ENCODE measurements at places on chromosomes 7 and 10.
A peak's percentile ranks its signal among the peaks of the same experiment; 100 is the strongest.

DNA sequence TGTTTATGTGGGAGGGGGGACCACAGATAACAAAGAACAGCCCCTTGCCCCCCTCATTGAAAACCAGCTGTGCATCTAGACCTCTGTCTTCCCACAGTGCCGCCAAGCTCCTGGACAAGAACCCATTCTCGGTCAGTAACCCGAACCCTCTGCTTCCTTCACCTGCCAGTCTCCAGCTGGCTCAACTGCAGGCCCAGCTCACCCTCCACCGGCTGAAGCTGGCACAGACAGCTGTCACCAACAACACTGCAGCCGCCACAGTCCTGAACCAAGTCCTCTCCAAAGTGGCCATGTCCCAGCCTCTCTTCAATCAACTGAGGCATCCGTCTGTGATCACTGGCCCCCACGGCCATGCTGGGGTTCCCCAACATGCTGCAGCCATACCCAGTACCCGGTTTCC, 91.0 kb upstream of the PDCD4 start:
- DNase-seq, result no peak

- DNase-seq, result peak; percentile 20
These were observed 102.9 kb upstream of the AHR start for GRCh38 chr7:17195576-17195975.

- peak; percentile 10 for DNase-seq
These were observed 1.5 kb upstream of the SEMA3A start for GRCh38 chr7:84196084-84196503.

DNA sequence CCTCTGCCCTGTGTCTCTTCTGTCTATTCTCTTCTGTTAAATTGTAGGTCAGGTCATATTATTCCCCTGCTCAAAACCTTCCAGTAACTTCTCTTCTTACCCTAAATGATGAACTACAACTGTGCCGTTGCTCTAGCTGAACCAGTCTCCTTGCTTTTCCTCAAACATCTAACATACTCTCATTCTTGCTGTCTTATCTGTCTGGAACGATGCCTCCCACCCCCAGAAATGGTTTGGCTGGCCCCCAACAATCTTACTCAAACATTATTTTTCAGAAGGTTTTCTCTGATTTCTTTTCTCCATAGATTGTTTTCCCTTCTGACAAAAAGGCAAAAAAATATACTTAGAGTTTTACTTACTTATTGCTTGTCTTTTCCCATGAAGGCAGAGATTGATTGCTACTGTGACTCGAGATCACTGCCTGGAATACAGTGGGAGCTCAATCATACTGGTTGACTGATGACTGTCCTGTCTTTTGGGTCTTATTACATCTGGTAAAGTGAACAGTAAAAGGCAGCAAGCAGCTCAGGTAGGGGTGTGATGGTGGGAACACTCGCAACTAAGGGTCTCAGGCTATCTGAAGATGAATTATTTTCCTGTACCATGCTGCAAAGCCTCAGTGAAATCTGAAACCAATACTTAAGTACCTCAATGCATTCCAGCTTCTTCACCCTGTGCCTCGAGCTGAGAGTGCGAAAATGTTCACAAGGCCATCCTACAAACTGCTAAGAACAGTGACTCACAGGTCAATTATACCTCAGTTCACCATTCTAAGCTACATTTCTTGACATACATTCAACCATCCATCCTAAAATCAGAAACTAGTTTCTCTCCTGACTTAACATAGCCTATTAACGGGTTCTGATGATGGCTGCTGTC, 67.6 kb downstream of the DNMBP start:
- no peak for DNase-seq

DNA sequence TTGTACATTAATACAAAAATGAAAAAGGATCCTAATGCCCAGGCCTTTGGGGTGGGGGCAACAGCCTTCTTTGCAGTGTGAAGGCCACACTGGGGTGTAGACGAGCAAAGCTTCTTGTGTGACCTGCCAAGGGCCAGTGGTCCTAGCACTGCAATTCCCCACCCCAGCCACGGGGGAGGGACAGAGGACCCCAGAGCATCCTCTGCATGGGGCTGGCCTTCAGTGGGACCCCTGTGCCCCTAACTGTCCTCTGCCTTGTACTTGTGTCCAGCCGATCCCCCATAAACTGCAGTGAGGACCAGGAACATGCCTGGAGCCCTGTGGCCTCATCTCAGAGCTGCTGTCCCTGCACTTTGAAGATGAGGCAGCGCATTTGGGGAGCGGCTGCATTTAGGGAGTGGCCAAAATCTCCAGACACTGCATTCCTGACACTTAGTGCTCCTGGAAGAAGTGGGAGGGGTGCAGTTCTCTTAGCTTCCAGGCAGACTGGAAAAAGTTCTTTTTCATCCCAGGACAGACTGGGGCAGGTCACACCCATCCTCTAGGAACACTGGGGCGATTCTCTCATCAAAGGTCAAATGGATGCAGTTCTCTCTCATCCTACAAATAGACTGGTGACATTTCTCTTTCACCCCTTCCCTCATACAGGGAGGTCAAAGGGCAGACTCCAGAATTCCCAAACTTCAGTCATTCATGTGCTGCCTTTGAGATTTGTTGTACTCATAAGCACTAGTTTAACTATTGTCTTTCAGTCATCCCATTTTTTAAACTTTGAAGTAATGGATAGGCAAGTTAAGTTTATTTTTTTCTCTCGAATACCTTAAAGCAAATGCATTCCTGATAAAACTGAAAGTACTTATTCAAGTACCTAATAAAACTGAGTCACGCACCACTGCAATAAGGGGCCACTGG, 922 bp upstream of the MYO1G start:
- peak; percentile 43 for DNase-seq

DNA sequence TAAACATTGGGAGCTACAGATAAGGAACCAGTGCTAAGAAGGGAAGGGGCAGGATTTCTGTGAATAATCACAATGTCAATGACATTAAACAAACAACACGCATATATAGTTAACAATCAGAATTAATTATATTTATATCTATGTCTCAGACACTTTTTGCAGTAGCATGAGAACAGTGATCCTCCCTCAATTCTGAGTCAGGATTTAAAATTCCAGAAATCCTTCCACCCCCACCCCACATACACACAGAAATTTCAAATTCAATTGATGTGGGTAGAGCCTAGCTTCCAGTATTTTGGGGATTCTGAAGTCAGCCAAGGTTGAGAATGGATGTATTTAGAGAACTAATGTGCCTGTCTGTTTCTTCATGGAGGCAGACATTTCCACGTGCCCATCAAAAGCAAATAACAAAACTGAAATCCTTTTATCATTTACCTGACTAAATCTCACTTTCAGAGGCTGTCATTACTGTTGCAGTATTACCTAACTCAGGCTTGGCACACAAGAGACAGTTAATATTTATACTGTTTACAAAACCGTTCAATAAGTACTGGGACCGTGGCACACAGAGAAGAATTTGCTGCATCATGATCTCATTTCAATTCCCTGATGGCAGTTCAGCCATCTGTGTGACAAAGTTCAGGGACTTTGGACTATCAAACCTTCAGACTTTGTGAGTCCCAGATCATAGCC, 116.6 kb upstream of the PALS2 start:
- no peak for DNase-seq

GRCh38 chr10:22054961-22055360, 51.4 kb upstream of the DNAJC1 start:
- no peak for DNase-seq

DNA sequence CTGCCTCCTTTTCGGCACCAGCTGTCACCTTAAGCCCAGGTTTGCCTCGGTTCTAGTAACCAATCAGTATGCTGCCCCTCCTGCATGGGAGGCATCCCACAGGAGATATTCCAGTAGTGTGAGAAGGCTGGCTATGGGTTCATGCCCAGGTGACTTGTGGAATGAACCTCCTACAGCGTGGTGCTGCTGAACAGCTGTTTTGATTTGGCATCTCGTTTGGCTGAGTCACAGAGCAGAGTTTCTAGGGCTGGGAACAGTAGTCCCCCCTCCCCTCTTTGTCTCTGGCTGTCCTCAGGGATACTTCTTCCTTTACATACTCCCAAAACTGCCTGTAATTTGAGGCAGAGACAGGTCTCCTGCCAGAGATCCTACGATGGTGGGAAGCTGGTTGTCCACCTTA, 16.1 kb downstream of the R3HCC1L start:
- no peak for DNase-seq

- DNase-seq, result peak; percentile 30
These were observed 637 bp downstream of the HSPA14 start for GRCh38 chr10:14838582-14839304.

GRCh38 chr7:149753375-149754233, 19.8 kb downstream of the ZNF467 start:
- DNase-seq, result peak; percentile 31

DNA sequence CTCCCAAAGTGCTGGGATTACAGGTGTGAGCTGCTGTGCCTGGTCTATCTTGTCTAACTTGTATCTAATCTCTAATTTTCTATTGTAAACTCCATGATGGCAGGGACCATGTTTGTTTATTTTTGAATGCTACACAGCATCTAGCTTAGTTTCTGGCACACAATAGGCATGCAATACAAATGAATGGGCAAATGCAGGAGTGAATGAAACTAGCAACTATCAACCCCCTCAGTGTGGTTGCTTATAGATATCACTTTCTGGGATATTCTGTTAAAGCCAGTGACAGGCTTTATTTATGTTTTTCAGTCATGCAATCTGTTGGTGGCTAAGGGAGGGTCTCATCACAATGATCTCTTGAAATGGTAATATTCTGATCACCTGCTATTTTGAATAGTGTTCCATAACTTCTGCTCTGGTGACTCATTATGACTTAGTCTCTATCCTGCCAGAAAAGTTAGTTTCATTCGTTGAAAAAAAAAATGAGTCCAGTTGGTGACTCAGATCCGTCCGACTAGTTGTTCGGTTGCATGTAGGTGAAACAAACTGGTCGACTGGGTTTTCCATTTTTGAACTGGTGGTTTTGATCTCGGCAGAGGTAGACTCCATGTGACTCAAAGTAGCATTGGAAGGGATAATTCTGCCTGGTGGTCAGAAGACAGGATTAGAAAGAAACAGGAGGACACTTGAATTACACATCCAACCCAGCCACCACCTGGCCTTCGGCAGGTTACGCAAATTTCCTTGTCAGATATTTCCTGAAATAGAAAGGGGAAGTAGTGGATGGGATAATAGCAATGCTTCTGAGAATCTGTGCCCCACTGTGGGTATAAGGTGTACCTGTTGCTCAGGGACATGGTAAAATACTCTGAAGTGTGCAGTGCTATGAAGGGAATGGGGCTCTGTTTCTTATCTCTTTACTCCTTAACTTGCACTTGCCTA, 76.8 kb downstream of the GATA3 start:
- no peak for DNase-seq

- DNase-seq, result no peak
These were observed 24.5 kb upstream of the WAC start for GRCh38 chr10:28508304-28508925.

GRCh38 chr10:21022821-21023220, 125.7 kb upstream of the NEBL start:
- no peak for DNase-seq

DNA sequence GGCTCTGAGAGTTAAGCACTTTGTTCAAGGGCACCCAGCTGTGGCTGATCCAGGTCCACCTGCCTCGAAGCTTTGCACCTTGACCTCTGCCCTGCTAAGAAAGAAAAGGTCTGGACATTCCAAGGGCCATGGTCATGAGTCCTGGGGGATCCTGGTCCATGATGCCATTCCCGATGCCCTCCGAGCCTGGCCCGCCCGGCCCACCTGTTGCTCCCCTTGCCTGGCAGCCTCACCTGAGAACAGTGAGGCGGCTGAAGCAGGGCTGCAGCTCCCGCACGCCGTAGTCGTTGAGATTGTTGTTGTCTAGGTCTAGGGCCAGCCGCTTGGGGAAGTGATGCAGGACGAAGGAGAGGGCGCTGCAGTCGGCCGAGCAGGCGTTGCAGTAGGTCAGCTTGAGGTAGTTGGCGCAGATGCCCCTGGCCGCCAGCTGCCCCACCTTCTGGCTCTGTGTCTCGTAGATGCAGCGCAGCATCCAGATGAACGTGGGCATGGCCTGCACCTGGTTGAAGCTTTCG, 27.5 kb downstream of the NOD1 start:
- DNase-seq, result no peak

DNA sequence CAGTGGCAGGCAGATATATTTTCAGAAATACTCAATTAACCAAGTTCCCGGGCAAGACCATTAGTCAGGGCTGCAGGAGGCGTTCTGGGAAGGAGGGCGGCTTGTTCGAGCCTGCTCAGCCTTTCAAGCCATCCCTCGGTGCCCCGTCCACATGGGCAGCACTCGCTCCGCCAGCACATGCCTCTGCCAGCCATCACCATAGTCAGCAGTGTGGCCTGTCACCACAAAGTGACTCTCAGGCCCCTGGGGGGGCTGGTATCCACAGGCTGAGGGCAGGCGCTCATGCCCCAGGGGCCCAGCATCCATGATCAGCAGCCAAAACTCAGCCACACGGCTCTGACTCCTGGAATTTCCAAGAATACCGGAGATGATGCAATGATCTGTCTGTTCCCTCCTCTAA, 81.9 kb downstream of the CHST15 start:
- no peak for DNase-seq

DNA sequence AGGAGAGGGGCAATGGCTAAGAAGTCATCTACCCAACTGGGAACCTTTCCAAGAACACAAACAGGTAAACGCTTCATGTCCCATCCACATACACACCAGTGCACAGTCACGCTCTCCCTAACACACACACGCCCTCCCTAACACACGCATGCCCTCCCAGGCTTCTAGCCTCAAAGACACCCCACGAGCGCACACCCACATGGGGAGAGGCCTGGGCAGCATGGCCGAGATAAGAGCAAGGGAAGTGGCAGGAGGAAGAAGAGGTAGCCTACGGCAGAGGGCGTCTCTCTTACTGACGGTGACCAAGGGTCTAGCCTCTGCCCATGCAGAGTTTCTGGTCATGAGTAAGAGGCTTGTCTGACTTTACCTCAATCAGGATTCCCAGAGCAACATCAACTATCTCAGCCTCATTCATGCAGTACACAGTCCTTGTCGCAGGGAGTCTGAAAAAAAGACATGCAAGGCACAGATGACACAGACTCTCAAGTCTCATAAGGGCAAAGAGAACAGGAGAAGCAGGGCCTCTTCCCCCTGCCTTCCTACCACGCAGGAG, 3.1 kb downstream of the CYREN start:
- no peak for DNase-seq

DNA sequence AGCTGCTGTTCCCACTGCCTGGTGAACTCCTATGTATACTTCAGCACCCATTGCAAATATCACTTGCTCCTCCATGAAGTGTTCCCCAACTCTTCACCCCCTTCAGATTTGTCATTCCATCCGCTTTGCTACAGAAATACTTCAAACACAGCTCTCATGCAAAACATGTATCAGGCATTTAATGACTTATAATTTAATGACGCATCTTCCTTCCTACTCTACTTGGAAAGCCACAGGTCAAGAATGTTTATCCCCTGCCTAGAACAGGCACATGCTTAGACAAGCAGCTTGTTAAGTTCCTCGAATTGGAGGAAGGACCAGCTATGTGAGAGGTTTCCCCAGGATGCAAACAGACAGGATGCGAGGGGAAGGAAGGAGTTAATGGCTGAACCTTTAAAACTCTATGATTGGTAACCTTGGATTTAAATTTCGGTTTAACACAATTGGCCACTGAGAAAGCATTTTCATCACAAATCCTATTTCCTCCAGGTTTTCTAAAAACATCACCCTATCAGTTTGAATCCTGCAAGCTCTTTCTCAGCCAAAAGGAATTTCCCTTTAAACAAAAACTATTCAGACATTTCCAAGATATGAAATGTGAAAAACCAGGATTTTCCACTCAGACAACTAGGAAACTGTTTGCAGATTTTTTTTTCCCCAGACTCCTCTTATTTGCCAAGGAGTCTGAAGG, 11.5 kb downstream of the CREB3L2 start:
- no peak for DNase-seq

- DNase-seq, result no peak
These were observed 14.1 kb upstream of the SLC29A3 start for GRCh38 chr10:71304914-71305313.
